WERI-Rb-1 (cell line): ENCODE measurements at places on chromosomes 3 and 15.

GRCh38 chr15:81410318-81410753 is 36.3 kb upstream of the TMC3 start:
- DNase-seq: peak; percentile 44

DNA sequence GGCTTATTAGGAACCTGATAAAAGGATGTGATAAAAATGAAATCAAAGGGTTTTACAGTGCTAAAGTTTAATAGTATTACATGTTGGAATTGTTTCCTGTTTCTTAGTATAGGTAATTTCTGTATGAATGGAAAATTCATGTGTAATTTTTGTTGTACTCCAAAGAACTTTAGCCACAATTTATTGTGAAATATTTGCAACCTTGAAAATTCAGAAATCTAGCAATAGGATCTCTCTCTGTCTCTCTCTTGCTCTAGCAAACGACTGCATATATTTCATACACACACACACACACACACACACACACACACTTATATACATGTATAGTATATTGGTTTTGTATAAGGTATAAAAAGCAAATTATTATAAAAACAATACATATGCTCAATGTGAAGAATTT is 59.6 kb downstream of the PIAS1 start:
- no peak for DNase-seq

DNA sequence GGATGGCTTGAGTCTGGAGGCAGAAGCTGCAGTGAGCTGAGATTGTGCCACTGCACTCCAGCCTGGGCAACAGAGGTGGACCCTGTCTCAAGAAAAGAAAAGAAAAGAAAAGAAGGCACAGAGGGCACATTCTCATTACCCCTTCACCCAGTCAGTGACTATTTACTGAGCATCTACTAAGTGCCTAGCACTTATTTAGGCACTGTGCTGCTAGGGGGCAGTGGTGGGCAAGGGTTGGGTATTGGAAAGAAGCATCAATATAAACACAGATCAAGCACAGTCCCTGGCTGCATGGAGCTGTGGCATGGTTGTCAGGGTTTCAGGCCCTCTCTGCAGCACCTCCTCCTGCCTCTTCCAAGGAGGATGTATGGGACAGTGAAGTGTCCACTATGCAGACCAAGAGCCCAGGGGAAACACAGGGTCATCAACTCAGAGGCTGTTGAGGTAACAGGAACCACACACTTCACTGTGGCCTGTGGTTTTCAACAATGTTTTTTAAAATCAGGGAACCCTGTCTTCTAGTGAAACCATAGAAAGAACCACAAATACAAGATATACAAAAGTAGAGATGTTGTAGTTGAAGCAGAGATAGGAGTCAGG is 138.5 kb downstream of the RAB11A start:
- no peak for DNase-seq

- no peak for DNase-seq
These were observed 32.5 kb upstream of the ICE2 start for GRCh38 chr15:60511351-60512031.

- peak; percentile 89 for DNase-seq
These were observed 441.3 kb downstream of the MAGI1 start for GRCh38 chr3:65597226-65597951.

GRCh38 chr15:99605490-99605931 is 39.7 kb downstream of the MEF2A start:
- no peak for DNase-seq

DNA sequence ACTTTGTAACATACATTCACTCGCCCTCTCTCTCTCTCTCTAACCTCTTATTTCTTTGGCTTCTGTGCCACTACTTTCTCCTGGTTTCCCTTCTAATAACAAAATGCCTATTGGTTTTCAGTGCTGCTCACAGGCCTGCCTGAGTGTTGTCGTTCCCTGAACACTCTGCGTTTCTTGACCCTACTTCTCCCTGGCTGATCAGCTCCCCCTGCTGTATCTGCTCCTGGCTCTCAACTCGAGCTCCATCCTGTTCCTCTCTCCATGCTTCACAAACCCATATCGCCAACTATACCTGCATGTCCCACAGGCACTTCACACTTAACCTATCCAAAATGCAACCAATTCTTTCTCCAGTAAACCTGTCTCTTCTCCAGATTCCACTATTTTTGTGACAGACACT is 111.4 kb downstream of the OPA1 start:
- DNase-seq: no peak
